ENCODE measurements at places on chromosomes 12 and 14.

DNA sequence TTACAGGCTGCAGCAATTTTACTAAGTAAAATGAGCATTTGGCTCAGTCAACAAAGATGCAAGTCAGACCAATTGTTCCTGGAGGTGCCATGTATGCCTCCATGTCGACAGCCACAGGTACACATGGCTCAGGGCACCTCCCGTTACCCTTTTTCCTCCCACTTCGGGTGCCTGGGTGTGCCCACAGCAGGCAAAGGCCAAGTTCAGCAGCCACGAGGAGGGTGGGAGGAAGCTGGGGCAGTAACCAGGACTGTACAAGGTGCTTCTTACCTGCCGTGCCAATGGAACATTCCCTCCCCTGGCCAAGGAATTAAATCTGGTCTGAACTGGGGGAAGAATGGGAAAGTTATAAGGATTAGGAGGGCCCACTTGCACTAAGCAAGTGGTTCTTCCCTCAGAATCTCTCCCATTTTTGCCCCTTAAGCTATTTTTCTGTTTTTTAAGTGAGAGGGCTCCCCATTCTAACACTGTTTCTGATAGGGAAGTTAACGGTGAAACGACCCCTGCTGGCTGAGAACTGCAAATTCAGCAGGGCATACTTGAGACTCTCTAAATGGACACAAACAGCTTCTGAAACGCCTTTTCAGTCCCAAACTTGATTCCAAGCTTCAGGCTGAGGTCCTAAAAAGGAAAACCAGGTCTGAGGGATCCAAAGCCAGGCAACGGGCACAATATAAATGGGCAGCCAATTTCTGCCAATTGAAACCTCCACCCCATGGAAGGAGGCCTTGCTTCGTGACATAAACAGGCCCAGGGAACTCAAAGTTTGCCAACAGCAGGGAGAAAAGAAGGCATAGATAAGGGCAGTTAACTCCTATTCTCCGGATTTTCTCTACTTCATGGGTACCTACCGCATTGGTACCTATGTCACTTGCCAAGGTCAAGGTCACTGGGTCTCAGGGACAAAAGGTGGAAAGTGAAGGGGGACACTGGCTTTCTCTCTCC is 24.8 kb downstream of the CLECL1 start:
- peak; percentile 16 for DNase-seq

GRCh38 chr14:71720978-71721624 is 211.1 kb upstream of the RGS6 start:
- DNase-seq: peak; percentile 19

- peak; percentile 48 for DNase-seq
These were observed 6.6 kb downstream of the MAX start for GRCh38 chr14:65095633-65096205.

DNA sequence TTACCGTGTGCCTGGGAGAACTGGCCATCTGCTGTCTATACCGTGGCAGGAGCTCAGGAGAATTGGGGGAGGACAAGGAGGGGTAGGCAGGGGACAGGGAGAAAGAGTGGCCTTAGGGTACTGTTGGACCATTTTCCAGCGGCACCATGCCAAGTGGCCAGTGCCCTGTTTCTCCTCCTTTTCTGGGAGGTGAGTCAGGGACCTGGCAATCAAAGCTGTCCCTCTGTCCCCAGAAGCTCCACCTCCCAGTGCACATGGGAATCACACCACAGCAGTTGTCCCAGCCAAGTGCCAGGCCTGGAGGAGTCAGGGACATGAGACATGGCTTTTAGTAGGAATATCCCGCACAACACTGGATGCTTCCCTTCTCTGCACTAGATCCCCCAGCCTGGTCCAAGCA is 118.0 kb downstream of the GCH1 start:
- no peak for DNase-seq

- no peak for DNase-seq
These were observed 160.0 kb upstream of the PLEKHA5 start for GRCh38 chr12:18969512-18969911.

DNA sequence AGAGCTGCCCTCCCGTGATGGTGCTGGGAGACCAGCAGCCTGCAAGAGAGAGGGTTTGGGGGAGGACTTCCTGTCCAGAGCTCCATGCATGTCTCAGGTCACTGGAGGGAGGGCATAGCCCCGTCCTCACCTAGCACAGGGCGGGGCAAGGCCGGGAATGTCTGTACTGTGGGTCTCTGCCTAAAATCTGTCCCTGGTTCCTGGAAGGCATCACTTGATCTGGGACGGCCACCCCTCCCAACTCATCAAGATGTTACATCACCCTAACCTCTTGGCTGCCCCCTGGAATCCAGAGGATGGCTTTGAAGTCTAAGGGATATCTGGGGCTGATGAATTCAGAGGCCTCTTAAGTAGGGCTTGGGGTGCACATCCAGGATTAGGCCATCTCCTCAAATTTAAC is 37.0 kb upstream of the MEG3 start:
- DNase-seq: no peak

DNA sequence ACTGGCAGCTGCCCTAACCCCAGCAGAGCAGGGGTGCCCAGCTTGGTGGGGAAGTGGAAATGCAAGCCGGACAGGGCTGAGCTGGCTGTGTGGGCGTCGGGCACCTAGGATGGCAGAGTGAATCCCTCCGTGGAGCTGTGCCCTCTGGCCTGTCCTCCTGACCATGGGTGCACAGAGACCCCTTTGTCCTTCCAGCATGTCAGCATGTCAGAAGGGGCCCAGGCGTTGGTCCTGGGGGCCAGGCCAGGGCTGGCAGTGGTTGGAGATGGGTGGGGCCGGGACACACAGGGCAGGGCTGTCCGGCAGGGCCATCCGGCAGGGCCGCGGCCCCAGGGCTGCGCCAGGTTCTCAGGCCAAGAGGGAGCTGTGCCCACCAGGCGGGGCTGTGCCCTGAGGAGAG is 8.8 kb upstream of the TEX22 start:
- no peak for DNase-seq

All from NCI-H1105 (cell line).